ENCODE measurements at places on chromosomes 5 and 9.

GRCh38 chr5:39517800-39518199 is 93.0 kb upstream of the DAB2 start:
- no peak for DNase-seq

- DNase-seq: no peak
Observed at GRCh38 chr5:73617510-73618279, 8.3 kb upstream of the ARHGEF28 start.

DNA sequence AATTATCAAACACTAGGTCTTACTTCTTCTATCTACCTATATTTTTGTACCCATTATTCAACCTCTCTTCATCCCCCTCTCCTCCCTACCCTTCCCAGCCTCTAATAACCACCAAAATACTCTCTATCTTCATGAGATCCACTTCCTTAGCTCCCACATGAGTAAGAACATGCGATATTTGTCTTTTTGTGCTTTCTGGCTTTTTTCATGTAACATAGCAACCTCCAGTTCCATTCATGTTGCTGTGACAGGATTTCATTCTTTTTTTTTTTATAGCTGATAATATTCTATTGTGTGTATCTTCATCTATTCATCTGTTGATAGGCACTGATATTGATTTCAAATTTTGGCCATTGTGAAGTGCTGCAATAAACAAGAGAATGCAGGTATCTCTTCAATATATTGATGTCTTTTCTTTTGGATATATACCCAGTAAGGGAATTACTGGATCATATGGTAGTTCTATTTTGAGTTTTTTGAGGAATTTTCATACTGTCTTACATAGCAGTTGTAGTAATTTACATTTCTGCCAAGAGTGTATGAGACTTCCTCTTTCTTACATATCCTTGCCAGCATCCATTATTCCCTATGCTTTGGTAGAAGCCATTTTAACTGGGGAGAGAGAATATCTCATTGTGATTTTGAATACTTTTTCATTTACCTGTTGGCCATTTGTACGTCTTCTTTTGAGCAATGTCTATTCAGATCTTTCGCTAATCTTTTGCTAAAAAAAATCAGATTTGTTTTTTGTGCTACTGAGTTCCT is 156.8 kb downstream of the DCP2 start:
- DNase-seq: no peak

DNA sequence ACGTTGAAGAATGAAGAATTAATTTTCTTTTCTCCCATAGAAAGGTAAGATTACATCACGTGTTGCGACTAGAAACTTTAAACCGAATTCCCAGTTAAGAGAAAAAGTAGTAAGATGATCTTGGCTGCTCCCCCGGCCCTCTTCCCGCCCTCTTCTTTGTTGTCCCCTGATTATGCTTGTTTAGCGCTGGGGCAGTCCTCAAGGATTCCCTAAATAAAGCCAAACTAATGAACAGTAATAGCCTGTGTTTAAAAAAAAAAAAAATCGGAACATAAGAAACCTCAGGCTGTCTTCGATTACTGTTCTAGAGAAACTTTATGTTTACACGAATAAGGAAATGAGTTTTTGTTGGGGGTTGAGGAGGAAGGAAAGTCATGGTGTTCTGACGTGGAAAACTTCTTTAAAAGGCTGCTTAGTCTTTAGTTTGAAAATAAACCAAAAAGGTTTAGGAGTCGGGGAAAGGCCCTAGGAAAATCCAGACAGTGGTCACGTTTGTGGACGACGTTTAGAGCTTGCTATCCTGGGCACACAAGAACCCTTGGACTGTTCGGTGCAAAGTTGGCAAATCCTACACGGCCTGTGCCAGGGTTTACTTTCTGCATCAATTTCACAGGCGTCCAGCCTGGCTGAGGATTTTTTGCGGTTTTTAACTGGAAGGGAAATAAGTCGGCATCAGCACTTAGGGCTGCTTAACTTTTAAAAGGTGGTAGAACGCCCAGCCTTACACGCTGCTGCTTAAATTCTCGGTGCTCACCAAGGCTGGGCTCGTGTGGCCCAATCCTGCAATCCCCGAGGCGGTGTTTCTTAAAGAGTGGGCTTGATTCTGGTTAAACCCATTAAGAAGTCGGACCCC is 1.1 kb upstream of the MAT2B start:
- DNase-seq: peak; percentile 80

GRCh38 chr9:3936520-3937235 is 363.2 kb downstream of the GLIS3 start:
- DNase-seq: no peak

DNA sequence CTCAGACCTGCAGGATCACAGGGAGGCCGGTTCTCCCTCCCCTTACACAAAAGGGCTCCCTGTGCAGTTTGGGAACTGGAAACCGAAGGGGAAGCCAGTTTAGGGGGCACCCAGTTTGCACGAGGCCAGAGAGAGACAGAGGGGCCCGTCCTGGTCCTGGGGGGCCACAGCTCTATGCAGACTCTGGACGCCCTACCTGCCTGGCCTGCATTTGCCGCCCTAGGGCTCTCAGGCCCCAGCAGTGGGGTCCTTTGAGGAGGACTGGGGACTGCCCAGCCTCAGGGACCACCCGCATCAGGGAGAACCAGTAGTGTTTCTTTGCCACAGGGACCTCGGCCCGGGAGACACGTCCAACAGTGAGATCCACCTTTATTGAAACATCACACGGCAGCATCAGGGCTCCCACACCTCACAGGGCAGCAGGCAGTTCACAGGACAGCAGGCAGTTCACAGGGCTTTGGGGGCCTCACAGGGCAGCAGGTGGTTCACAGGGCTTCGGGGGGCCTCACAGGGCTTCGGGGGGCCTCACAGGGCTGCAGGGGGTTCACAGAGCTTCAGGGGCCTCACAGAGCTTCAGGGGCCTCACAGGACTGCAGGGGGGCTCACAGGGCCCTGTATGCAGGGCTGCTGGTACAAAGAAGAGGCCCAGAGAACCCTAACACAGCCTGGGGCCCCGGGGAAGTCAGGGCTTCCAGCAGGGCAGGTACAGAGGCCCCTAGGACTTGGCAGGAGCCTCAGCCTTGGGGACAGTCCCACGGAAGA is 648 bp upstream of the NSMF start:
- DNase-seq: peak; percentile 50

DNA sequence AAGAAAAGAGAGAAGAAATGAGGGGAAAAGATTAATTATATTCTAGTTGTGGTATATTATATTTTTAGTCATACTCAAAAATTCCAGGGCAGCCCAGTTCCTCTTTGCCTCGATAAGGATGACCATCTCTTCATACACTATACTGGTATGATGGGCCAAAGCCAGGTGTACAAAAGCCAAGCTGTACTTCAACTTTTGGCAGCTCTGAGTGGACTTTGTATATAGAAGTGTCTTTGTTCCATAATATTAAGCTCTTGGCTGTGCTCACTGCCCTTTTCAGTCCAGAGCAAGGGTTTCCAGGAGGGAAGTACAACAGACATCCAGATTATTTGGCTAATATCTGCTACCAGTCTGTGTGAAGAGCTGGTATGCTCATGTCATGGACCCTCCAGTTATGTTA is 934.3 kb upstream of the CDH10 start:
- no peak for DNase-seq

DNA sequence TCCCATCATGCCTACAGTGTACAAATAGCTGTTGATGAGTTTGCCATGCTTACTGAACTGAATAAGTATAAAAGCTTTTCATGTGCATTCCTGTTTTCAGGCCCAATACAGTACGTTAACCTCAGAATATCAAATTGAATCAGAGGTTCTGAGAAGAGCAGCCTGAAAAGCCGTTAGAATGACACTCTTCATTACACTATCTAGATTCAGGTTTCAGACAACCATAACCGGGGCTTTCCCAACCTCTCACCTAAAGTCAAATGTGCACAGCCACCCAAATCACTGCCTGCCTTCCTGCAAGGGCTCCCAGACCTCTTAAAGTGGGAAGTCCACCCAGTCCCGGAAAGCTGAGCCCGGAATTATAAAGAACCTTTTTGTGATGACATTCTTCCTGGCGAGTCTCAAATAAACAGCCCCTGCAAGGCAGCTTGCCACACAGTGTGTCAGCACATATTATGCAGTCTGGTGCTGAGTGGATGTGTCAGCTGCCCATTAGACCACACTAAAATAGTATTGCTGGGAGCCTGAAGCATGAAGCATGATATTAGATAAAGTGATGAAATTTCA is 245.8 kb downstream of the TLE4 start:
- no peak for DNase-seq

GRCh38 chr9:24436761-24437160 is 108.9 kb downstream of the IZUMO3 start:
- no peak for DNase-seq

DNA sequence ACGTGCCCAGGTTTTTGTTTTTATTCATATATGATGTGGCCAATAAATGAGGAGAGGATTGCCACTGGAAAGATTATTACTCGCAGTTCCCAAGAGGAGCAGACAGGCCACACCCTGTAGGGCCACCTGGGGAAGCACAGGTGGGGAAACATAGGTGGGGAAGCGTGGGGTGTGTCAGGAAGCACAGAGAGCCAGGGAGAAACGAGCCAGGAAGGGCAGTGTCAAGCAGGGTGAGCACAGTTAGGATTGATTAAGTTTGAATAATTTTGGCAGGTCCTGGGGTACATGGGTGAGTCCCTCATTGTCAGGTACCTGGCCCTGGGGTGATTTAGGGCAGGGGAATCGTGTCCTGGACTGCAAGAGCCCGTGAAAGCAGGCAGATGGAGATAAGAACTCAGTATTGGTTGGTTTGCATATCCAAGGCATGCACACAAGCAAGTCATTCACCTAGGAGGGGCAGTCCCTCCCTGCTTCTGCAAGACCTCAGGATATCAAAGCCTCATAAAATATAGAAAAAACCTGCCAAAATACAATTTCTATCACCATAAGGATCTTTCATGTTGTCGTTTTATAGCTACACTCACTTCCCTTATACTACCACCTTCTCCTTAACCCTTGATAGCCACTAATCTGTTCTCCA is 22.4 kb downstream of the MVB12B start:
- DNase-seq: no peak

- no peak for DNase-seq
Observed at GRCh38 chr5:141646026-141646425, 5.2 kb downstream of the FCHSD1 start.

- no peak for DNase-seq
Observed at GRCh38 chr5:32713361-32713769, 2.2 kb downstream of the NPR3 start.

DNA sequence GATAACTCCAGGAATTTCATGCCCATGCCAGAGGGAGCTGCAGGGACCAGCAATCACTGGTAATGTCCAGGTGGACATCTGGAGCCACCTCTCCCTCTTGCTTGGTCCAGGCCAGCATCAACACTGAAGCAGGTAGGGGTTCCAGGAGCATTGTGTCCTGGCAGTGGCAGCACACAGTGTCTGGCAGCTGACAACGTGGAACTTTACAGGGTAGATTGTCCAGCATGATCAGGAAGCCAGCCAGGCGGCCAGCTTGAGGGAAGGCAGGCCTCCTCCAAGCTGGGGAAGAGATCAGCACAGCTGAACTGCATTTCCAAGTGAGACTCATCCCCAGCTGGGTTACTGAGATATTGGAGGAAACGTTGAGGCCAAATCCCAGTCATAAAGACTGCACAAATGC is 82.6 kb upstream of the RASGRF2 start:
- DNase-seq: no peak

GRCh38 chr9:78682216-78682615 is 385.3 kb downstream of the PSAT1 start:
- no peak for DNase-seq

DNA sequence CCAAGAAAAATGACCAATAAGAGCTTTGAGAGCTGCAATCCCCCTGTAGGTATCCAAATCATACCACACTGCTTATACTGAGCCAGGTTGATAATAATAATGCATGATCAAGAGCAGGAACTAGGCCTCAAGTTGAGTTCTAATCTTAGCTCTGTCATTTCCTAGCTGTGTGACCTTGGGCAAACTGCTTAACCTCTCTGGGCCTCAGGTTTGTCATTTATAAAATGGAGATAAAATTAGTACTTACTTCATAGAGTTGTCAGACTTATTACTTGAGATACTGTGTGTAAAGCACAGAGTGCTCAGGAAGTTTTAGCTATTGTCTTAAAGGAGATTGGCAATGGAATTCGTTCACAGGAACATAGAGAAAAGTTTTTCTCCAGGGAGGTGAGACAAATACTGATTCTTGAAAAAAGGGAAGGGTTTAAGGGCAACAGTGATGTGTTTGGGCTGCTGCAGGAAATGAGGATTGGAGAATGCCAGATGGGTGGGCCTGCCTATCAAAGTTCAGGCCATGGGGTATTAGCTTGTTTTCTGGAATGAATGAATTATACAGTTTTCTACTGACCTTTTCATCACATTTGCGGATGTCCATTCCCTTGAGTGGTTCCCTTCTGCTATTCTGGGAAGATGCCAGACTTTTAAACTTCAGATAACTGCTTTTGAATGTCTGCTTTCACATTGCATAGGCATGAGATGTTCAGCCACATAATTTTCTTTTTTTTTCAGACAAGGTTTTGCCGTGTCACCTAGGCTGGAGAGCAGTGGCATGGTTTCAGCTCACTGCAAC is 10.2 kb upstream of the ATP6V0E1 start:
- DNase-seq: no peak

DNA sequence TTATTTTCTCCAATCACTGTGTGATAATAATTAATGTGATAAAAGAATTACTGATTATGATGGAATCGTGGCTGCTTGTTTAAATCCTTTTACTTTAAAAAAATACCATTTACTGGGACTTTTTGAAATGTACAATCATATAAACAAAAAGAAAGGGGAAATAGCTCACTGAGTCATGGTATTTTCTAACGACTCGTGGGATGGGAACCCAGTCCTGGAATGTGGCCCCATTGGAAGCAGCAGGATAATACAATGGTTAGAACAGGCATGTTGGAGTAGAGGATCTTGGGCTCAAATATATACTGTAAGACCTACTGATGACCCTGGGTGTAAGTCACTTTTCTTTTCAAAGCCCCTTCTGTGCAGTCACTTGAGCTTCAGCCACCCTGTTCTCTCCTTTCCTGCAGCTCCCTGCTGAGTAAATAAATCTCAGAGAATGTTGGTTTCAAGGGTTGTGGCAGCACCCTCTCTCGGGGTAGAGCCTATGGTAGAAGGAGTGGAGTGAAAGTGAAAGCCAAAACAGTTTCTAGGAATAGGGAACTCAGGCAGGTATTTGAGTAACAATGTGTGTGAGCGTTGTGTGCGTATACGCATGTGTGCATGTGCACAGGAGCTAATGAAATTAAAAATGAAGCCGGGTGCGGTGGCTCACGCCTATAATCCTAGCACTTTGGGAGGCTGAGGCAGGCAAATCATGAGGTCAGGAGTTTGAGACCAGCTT is 40.8 kb upstream of the LARP1 start:
- DNase-seq: no peak

GRCh38 chr5:78411586-78411985 is 51.2 kb downstream of the SCAMP1 start:
- no peak for DNase-seq

GRCh38 chr9:912776-913175 is 63.7 kb upstream of the DMRT3 start:
- no peak for DNase-seq

DNA sequence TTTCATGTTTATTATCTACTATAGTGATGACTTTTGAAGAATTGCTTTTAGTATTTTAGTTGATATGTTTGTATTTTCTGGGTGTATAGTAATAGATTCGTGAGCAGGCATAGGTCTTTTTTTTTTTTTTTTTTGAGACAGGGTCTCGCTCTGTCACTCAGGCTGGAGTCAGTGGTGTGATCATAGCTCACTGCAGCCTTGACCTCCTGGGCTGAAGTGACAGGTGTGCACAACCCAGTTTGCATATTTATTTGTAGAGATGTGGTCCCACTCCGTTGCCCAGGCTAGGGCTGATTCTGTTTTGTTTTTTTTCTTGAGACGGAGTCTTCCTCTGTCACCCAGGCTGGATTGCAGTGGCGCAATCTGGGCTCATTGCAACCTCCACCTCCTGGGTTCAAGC is 11.9 kb downstream of the ERBIN start:
- DNase-seq: no peak

GRCh38 chr5:76960004-76960625 is 7.3 kb downstream of the CRHBP start:
- DNase-seq: no peak
